Kasumi-1 (cell line): ENCODE measurements at places on chromosomes 6 and 20.

DNA sequence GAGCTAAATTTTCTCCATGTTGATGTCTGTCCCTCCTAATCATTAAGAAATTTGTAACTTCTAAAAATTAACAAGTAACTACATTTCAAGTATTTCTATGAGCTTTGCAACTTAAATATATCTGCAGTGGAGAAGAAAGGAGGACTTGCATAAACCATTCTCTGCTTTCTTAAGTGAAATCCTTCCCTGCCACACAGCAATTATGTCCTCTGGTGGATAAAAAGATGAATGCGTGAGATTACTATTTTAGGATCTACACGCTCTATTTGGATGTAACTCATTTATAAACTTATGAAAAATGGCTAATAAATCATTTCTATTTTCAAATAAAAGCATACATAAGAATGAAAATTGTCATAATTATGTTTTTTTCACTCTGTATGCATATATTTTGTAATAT lies 338.0 kb upstream of the PTCHD4 start:
- no peak for DNase-seq

DNA sequence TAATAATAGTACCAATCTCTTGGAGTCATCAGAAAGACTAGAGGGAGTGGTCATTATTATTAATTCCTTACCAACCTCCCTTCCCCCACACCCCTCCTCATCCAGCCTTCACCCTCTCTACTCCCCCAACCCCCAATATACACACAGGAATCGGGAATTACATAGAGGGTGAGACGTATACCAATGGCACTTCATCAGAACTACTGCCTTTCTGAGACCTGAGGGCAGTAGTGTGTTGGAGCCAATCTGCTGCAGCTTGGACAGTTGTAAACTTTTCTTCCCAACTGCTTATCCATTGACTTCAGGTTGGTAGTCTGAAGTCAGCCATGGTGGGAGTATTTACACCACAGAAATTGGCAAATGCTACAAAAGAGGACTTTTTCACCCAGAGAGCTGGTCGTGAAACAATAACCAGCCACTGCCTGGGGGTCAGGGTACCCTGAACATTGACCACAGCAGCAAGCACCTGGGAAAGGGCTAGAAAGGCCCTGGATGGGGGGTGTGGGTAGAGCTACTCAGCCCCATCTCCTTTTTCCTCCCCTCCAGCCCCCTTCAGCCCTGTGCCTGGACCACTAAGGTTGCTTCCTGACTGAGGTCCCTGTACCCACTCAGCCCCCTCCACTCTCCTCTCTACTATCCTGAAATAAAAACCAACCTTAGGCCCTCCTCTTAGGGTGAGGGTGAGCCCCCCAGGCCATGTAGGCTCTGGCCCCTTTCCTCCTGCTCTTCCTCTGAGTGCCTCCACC lies 161.5 kb downstream of the MRPL14 start:
- DNase-seq = no peak

DNA sequence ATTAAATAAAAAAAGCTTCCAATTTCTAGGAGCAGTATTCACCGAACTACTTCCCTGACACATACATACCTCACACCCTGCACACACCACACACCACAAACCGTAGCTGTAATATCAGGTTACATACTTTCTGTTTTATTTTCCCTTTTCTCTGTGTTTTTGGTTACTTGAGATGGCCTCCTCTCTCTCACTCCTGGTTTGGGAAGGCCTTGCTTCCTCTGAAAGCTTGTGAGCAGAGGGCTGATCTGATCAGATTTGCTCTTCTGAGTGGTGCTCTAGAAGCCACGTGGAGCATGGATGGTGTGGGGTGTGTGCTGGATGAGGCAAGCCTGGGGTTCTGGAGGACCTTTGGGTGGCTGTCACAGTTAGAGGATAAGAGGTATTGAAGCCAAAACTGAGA lies 20.9 kb downstream of the UTRN start:
- DNase-seq = no peak

- no peak for DNase-seq
Observed at GRCh38 chr6:43308101-43308989, at the start of gene CRIP3. CRIP3 (minus strand) TSS chr6:43308826; CDS start chr6:43308792, 34 bp downstream.

GRCh38 chr6:20879526-20879925 lies 345.3 kb downstream of the CDKAL1 start:
- no peak for DNase-seq

- peak; percentile 21 for DNase-seq
Observed at GRCh38 chr6:139308286-139308916, 16.6 kb upstream of the TXLNB start.

- no peak for DNase-seq
Observed at GRCh38 chr20:64159286-64159680, 5.0 kb upstream of the MYT1 start.

GRCh38 chr6:167937948-167938911 lies 59.2 kb upstream of the KIF25 start:
- peak; percentile 92 for DNase-seq

GRCh38 chr6:29907637-29908340 lies 34.5 kb upstream of the HLA-A start:
- no peak for DNase-seq

GRCh38 chr6:131643855-131644460 lies 6.9 kb downstream of the ENPP3 start:
- no peak for DNase-seq

DNA sequence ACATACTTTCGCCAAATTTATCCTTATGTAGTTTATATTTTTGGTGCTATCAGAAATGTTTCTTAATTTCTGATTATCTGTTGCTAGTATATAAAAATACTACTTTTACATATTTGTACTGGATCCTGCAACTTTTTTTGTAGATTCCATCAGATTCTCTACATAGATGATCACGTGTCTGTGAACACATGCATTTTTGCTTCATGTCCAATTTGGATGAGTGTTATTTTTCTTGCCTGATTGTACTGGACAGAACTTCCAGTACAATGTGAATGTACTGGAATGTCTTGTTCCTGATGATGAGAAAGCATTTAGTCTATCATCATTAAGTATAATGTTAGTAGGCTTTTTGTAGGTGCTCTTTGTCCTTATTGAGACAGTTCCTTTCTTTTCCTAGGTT lies 25.0 kb upstream of the SSR1 start:
- no peak for DNase-seq

- DNase-seq = no peak
Observed at GRCh38 chr20:7389216-7389615, 551.0 kb downstream of the HAO1 start.

DNA sequence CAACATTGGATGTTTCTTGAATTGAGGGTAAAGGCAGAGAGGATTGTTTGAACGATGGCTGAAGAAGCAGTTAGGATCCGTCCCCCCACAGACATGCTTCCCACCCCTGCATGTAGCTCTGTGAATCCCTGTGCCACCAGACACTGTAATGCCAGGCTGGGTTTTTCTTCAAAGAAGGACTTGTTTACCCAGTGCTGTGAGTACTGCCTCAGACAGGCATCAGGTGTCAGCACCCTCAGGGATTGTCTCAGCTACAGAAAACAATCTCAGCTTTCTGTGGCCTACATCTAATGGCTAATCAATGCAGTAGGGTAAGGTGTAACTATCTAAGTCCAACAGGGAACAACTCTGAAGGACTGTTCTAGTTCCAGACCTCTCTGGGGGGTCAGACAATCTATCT lies 853.0 kb upstream of the EPHA7 start:
- no peak for DNase-seq

DNA sequence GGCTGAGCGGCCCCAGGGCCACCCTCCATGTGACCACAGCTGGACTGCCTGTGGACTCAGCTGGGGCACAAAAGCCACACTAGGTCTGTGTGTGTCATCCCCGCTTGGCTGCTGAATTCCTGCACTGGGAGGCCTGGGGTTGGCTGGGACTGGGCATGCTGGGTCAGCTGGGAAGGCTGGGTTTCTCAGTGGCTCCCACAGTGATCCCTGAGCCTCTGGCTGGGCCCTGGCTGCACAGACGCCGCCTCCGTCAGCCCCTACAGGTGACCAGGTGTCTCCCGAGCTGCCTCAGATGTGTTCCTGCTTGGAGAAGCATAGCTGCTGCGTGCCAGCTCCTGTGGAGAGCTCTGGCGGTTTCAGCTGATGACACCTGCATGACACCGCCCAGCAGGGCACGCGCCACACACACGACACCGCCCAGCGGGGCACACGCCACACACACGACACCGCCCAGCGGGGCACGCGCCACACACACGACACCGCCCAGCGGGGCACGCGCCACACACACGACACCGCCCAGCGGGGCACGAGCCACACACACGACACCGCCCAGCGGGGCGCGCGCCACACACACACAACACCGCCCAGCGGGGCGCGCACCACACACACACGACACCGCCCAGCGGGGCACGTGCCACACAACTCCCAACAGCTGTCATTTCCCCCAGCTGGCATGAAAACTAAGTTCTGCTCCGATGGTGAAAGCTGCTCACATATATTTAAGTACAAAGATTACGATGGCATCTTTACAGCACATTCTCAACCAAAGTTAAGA lies 88.8 kb downstream of the TAF4 start:
- DNase-seq = no peak

DNA sequence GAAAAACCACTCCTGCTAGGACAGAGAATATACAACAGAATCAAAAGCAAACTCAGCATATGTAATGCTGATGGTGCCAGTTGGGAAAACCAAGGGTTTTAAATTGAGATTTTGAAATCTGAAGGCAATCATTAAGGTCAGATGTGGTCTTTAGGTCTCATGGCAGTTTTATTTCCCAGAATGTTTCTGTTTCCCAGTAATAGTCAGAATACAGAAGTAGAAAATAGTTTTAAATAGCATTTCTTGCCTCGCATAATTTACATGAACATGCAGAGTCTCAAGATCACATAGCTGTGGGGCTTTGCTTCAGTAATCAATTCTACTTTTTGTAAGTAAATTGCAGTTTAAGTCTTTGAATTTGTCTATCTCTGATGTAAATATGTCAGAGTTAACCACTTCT lies 58.1 kb downstream of the RNF144B start:
- no peak for DNase-seq

- DNase-seq = no peak
Observed at GRCh38 chr20:7790189-7790588, 150.1 kb downstream of the HAO1 start.

DNA sequence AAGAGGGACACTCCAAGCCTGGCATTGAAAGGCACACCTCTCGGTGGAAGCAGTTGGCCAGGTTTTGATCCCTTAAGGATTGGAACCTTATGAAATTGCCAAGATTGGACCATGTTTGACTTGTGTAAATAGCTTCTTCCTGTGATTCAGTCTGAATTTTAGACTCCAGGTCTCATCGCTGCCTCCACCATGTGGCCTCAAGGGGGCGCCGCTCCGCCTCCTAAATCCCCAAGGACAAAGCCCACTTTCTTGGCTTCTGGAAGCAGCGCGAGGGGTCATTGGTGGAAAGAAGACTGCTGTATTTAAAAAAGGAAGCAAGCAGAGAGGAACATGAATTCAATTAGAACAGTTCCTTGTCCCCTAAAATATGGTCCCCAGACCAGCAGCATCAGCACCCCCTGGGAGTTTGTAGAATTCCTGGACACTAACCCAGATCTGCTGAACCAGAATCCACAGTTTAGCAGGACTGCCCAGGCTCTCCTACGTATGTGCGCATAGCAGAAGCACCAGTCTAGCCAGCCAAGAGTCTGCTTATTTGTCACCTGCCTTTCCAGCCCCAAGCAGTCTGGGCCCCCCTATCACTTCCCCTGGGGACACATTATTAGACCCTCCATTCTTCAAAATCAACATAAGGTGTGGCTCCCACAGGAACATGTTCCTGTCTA lies 108.5 kb downstream of the LY86 start:
- peak; percentile 91 for DNase-seq

DNA sequence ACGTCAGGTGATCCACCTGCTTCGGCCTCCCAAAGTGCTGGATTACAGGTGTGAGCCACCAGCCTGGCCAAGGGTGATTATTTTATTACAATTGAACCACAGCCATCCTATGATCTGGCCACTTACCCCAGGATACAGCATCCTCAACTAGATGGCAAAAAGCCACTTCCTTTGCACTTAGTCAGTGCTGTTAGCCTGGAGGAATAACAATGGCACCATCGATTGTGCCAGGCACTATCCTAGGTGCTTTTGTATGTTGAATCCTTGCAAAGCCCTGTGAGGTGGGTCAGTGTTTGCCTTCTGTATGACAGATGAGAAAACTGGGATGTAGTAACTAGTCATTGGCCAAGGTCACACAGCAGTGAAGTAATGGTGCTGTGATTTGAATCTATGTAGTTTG lies 11.2 kb upstream of the TTPAL start:
- DNase-seq = no peak

- no peak for DNase-seq
Observed at GRCh38 chr6:161091151-161091550, 99.6 kb downstream of the MAP3K4 start.

DNA sequence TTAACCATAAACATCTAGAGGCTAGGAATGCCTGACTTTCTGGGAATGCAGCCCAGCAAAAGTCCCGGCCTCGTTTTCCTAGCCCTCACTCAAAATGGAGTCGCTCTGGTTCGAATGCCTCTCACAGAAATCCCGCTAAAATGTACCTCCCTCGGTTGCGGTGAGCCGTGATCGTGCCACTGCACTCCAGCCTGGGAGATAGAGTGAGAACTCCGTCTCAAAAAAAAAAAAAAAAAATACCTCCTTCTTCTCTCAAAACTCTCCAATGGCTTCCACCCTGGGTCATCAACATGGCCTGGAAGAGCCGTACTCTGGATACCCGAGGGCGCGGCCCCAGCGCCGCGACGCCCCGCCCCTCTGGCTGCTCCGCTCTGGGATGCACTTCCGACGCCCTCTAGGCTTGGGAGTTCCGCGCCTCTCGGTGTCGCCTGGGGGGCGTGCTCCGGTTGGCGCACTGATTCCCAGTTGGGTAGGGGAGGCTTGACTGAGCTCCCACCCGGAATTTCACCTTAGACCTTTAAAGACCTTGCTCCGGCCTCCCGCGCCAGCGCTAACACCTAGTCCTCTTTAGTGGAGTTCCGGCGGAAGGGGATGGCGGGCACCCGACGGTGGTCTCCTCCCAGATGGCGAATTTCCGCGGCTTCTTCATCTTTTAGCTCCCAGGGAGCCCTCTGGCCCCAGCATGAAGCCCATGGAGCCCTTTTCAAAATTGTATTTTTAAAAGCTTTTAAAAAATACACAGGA lies 12.3 kb downstream of the HMGN4 start:
- peak; percentile 64 for DNase-seq

GRCh38 chr20:53958260-53958659 lies 112.1 kb downstream of the BCAS1 start:
- DNase-seq = no peak

DNA sequence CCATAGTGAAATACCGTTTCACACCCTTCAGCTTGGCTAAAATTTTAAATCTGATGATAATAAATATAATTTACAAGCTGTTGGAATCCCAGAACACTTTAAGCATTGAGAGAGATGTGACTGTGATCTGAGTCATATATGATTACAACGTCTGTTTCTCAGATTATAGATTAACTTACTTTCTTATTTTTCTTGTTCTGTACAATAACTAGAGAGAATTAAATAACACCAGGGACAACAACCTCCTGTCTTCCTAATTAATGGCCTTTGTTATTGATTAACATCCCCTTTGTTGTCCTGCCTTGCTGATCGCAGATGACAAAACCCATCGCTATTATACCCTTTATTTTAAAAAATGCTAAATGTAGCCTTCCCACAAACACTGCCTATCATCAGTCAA lies 87.8 kb upstream of the EZR start:
- DNase-seq = no peak
